CD4-positive, alpha-beta T cell (primary cell): ENCODE measurements at places on chromosomes 5 and 9.
A peak's percentile ranks its signal among the peaks of the same experiment; 100 is the strongest.

GRCh38 chr5:11407556-11408145 is 496.6 kb downstream of the CTNND2 start:
- DNase-seq, result no peak

- peak; percentile 17 for DNase-seq
These were observed 50.9 kb upstream of the CEMIP2 start for GRCh38 chr9:71819115-71819739.

- no peak for DNase-seq
These were observed 63.5 kb downstream of the GADD45G start for GRCh38 chr9:89668216-89668865.

DNA sequence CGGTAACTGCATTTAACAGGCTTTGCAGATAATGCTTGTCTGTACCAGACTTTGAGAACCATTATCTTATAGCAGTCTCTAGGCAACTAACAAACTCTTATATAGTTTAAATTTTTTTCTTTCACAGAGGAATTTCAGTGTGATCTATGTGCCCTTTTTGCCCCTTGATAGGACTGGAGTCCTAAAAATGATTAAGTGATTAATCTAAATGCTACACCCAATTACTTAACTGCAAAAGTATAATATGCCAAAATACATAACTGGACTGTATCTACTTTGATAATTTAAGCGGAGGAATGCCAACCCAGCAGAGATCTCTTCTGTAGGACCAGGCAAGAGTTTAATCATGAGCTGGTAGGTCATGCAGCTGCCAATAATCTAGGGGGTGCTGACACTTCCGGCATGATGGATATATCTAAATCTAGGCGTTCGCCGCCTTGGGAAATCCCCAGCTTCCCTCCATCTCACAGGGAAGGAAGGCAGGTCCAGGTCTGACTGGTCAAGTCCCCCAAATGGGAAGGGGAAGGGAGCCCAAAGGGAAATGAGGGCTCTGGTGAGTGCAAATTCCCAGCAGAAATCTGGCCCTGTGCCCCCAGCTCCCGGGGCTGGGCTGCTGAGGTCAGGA is 205.6 kb downstream of the GAPVD1 start:
- DNase-seq, result no peak
